ENCODE measurements at places on chromosomes 2 and 18.

DNA sequence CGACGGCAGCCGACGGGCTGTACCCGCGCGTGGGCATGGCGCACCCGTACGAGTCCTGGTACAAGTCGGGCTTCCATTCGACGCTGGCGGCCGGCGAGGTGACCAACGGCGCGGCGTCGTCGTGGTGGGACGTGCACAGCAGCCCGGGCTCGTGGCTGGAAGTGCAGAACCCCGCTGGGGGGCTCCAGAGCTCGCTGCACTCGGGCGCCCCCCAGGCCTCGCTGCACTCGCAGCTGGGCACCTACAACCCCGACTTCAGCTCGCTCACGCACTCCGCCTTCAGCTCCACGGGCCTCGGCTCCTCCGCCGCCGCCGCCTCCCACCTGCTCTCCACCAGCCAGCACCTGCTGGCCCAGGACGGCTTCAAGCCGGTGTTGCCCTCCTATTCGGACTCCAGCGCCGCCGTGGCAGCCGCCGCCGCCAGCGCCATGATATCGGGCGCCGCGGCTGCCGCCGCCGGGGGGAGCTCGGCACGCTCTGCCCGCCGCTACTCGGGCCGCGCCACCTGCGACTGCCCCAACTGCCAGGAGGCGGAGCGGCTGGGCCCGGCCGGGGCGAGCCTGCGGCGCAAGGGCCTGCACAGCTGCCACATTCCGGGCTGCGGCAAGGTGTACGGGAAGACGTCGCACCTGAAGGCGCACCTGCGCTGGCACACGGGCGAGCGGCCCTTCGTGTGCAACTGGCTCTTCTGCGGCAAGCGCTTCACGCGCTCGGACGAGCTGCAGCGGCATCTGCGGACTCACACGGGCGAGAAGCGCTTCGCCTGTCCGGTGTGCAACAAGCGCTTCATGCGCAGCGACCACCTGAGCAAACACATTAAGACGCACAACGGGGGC is 2.0 kb downstream of the SP9 start:
- DNase-seq: no peak

DNA sequence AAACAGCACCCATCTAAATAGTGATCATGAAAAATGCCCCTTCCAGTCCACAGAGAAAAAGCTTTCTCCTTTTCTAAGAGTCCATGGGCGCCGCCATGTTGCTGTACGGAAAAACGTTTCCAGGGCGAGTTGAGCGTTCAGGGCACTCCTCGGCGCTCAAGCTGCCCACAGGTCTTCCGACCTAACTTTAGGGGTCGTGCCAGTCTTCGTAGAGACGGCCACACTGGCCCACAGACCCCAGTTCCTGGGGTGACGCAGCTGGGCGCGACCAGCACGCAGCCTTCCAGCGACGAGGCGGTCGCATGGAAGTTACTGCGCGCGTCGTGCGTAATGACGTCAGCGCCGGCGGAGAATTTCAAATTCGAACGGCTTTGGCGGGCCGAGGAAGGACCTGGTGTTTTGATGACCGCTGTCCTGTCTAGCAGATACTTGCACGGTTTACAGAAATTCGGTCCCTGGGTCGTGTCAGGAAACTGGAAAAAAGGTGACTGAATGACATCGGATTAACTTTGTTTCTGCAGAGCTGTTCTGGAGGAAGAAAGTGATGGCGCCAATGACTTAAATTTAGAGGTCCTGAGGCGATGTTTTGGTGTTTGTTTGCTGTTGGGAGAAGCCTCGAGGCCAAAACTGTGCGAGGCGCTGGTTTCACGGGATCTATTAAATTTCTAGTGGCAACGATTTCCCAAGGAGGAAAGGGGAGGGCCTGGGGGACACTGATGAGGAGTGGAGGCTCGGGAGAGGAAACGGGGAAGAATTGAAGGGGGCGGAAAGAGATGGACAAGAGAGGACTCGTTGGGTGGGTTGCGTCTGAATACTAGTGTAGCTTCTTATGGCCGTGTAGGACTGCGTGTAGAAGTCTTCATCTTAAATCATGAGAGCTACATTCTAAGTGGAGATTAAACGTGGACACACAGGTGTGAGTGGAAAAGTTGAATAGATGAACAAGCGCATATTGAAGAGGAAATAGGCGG is at the start of the genes METTL4 and NDC80:
METTL4 (minus strand) TSS at position 306 of the 971 bp plus-strand sequence. CDS start 4,289 bp downstream, outside the sequence.
NDC80 (plus strand) TSS at position 358 of the 971 bp plus-strand sequence. CDS start 1,429 bp downstream, outside the sequence.
- DNase-seq: peak; percentile 82

DNA sequence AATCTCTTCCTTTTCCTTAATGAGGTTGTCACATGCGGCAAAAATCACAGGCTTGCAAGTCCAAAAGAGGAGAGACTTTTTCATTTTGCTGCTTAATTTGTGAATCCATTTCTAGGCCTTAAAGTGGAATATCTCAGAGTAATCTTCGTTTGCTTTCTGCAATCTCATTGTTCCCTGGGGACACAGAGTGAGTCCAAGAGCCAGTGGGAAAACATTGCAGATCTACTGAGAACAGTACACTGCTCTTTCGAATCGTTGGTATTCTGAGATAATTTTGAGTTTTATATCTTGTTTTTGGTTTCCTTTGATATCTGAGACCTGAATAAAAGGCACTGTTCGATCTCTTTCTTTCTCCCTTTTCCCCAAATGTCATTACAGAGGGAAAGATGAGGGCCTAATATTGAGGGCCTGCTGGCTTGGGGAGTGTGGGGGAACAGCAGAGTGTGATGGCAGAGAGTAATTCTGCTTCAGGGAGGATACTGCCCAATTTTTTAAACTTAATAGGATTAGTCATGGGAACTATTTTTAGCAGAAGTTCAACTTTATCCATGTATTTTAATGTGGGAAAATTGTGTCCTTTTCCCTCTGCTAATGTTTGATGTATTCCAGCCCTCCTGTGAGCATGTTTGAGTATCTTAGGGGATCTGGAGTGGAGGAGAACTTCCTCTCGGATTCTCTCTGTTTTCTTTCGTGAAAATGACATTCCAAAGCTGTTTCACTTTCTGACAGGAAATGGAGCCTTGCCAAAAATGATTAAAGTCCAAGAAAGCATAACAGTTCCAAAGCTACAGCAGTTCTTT is 418.2 kb upstream of the ZEB2 start:
- no peak for DNase-seq

DNA sequence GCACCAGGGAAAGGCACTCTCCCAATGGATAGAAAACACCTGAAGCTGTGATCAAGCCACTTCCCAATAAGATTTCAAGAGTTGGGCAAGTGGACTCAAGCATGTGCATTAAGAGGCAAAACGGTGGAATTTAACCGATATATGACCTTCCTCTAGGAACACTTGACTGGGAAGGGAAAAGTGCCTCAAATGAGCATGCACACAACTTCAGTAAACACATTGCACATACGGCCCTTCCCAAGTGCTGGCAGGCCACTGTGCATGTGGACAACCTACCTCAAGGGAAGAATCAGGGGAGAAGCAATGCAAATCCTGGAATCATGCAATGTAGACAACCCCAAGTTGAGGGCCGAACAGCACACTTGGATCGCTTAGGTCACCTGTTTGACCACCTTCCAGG is 23.9 kb upstream of the SH3RF3 start:
- DNase-seq: no peak

GRCh38 chr18:58229162-58229561 is 185.1 kb downstream of the NEDD4L start:
- DNase-seq: no peak

GRCh38 chr2:14363137-14363536 is 269.4 kb upstream of the LRATD1 start:
- DNase-seq: no peak

GRCh38 chr2:235293061-235293460 is 200.8 kb upstream of the AGAP1 start:
- no peak for DNase-seq

GRCh38 chr2:186346216-186346615 is 139.8 kb upstream of the ZC3H15 start:
- no peak for DNase-seq

Data from effector CD8-positive, alpha-beta T cell (primary cell).